ENCODE measurements at places on chromosomes 3 and 15. TPM values are rescaled to one million over a fixed set of nuclear protein-coding genes. Genes with fewer than 3 reads are reported as not detected.

The TSC22D2 gene
- total RNA-seq: 8.5 TPM

The ITPKA gene
- 0.52 TPM for total RNA-seq

The WDR49 gene
- not detected for total RNA-seq

The DMXL2 gene
- total RNA-seq: 7.3 TPM

DNA sequence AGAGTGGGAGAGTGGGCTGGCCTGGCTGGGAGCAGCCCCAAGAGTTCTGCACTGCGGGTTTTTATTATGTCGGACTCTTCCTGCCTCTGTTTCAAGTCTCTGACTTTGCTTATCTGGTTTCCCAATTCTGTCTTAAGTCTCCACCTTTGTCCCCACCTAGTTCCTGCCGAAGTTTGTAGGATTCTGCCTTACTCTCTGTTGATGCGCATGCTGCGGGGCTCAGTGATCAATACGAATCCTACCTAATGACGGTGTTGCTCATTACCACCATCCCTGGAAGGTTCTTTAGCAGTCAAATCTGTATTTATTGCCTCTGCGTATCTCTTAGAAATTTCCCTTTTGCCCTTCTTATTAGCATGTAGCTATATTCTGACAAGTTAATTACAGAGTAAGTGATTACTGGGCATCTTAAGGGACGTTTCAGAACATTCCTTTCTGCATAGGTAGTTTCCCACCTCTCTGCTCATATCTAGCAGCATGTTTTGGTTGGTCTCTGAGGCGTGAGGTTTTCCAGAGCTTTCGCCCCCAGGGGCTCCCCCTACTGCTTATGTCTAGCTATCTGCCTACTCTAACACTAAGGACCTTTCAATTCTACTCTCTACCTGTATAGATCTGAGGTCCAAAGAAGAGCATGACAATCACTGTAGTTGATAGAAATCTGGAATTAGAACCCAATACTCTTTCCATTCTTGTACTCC is 236.0 kb upstream of the EIF1B start:
- no peaks in the 10 kb centered on the region for H3K27me3 ChIP-seq
- H3K36me3 ChIP-seq: no peaks in the 10 kb centered on the region
- no peak overlapping the region for H3K4me3 ChIP-seq
- H3K4me1 ChIP-seq: no peaks in the 10 kb centered on the region
- H3K27ac ChIP-seq: no peak overlapping the region

GRCh38 chr3:44223299-44223698 is 18.4 kb upstream of the TOPAZ1 start:
- no peak for DNase-seq
- H3K4me3 ChIP-seq: no peak overlapping the region
- H3K36me3 ChIP-seq: no peaks in the 10 kb centered on the region
- peaks cover 36% of the 10 kb centered on the region for H3K27me3 ChIP-seq

DNA sequence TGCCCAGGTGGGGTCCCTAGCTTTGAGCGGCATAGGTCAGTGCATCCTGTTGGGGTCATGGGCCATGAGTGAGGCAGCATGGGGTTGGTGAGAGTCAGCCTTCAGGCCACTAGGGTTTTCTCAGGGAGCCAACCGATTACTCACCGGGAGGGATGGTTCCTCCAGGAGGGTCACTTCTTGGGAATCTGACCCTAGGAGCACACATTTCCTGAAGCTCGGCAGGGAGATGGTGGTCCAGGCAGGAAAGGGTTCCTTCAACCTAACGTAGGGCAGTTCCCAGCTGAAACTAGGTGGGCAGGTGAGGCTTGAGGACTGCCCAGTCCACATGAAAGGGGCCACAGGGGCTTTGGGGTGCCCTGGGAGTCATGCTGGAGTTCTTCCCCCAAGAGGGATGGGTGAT is 218.0 kb downstream of the UBE3A start:
- H3K27me3 ChIP-seq: no peaks in the 10 kb centered on the region
- DNase-seq: no peak
- H3K4me1 ChIP-seq: no peaks in the 10 kb centered on the region
- H3K4me3 ChIP-seq: no peak overlapping the region
- no peak overlapping the region for H3K27ac ChIP-seq

Measured in activated CD8-positive, alpha-beta memory T cell treated with anti-CD3 and anti-CD28 coated beads, Interleukin-2, amount 10 ng/mL, durations not matched to agents 7 days and 5 days (primary cell).